ENCODE measurements at places on chromosomes 2 and 18.

GRCh38 chr2:190634381-190634780, 14.5 kb upstream of the NAB1 start:
- DNase-seq: no peak

- DNase-seq: no peak
Observed at GRCh38 chr18:61580046-61580445, 246.8 kb downstream of the CDH20 start.

DNA sequence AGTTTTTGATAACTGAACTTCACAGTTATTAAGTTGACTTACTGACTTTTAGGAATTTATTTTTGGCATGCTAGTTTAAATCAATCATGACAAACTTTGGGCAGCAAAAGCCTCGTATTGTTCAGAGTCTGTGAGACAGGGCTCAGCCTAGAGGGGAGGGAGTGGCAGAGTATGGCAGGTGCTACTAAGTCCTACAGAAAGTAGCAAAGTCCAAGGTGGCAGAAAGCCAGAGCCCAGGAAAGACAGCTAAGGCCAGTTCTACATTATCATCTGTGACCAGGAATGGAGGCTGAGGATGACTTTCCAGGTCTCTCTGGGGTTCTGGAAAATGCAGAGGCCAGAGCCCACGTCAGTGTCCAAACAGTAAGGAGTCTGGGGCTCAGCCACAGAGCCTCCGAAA, 34.2 kb downstream of the CHST10 start:
- DNase-seq: no peak

DNA sequence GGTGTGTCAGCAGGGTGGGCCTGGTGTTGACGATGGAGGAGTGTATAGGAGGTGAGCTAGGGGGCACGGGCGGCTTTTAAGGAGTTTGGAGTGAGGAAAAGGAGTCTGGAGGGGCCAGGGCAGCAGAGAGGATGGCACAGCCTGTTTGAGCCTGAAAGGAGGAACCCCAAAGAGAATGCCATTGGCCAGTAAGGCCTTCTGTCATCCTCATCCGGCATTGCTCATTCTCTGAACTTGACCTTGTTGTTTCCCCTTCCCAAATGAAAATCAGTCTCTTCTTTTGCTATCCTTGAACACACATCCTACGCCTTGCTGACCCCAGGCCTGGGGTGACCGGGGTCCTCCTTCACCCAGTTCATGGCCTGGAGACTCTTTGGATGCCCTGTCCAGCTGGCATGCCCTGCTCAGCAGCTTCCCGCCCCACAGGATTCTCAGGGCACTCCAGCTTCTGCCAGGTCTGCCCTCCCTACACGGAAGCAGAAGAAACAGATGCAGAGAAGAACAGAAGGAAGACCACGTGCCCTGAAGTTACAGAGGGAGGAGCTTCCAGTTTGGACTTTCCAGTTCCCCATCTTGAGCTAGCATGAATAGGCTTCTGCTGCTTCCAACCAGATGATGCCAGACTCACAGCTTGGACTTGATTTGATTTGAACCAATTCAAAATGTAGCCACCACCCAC, 20.5 kb upstream of the KIF3C start:
- no peak for DNase-seq

- DNase-seq: no peak
Observed at GRCh38 chr2:17805166-17805565, 11.1 kb upstream of the MSGN1 start.

DNA sequence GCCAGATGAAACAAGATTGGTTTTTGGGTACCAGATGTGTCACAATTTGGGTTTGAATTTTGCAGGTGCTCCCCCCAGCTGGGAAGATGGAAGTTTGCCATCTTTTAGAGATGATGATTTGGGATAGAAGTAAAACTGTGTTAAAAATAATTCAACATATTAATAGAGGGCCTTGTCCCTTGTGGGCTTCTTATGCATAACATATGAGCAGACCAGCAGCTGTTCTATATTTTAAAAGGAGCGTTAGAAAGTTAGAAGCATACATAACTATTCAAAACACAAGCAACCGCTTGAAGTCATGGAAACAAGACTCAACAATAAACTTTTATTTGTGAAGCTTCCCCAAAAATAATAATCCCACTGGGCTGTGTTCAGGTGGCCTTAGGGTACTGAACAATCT, 62.8 kb downstream of the EFEMP1 start:
- no peak for DNase-seq

DNA sequence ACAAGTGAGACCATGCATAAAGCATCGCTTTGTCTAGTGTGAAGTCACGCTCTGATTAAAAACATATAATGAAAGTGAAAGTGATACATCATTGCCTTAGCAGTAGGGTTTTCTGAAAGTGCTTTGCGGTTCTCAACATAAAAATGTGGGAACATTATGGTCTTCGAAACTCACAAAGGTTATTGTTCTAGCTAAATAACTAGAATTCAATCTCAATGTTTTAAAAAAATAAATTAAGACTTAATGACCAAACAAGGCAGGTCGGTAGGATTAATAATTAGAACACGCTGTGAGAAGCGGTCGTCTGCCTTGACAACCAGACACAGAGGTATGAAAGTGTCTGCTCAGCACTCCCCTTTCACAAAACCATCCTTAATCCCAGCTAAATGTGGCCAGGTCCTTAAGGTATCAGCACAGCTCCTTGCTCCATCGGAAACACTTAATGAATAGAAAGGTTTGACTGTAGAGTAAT, 42.2 kb downstream of the KLHL14 start:
- no peak for DNase-seq

DNA sequence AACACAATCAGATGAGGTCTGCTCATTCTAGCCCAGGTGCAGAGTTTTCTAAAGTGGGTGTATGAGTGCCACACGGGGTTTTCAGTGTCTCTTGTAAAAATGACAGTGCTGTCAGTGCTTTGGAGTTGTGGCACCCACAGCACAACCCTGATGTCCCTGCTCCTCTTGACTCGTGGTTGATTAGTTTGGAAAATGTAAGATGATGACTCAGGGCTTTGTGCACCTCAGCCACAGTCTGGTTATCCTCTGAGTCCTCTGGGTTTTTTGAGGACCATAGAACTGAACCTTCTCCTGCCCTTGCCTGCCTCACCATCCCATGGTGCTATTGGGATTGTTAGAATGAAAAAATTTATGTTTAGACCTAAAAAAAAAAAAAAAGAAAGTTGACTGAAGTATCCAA, 105.6 kb downstream of the MYO1B start:
- DNase-seq: no peak

DNA sequence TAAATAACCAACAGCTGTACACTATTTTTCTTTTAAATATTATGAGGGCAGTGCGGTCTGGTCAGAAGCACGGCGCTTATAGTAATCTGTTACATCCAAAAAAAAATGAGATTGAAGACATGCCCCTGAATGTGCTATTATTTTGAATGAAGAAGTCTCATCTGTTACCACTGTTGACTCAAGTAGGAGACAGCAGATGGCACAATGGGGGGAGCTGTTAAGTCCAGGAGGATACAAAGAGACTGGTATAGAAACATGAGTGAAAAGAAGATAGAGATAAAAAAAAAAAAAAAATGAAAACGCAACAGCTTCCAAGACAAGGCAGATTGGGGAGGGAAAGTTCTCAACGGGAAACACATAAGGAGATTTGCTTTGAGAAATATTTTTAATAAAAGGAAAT, 425.5 kb upstream of the PKDCC start:
- no peak for DNase-seq

DNA sequence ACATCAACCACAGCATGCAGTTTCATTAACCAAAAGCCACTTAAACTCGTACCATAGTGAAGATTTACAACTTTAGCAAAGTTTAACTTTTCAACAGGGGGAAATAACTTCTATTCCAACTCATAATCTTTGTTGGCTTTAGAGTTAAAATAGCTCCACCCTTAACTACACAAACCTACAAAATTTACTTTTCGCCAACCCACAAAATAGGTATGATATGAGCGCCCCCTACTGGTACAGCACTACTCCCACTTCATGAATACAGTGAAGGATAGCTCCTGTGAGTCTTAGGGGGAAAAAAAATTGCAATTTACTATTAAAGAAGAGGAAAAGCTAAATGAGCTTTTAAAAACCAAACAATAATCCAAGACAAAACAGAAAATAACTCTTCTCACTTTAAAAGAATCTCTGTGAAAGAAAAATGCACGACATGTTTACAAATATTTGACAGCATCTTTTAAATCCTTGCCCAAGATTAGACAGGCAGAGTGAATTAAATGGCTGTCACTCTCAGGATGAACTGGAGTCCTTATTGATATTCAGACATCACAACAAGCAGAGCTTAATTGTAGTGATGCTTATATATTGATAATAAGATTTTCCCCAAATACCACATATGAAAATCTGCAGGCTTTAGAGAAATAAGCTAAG, 32.2 kb downstream of the TMEFF2 start:
- DNase-seq: peak; percentile 47

GRCh38 chr2:10375570-10376281, 72.4 kb downstream of the ODC1 start:
- DNase-seq: no peak

DNA sequence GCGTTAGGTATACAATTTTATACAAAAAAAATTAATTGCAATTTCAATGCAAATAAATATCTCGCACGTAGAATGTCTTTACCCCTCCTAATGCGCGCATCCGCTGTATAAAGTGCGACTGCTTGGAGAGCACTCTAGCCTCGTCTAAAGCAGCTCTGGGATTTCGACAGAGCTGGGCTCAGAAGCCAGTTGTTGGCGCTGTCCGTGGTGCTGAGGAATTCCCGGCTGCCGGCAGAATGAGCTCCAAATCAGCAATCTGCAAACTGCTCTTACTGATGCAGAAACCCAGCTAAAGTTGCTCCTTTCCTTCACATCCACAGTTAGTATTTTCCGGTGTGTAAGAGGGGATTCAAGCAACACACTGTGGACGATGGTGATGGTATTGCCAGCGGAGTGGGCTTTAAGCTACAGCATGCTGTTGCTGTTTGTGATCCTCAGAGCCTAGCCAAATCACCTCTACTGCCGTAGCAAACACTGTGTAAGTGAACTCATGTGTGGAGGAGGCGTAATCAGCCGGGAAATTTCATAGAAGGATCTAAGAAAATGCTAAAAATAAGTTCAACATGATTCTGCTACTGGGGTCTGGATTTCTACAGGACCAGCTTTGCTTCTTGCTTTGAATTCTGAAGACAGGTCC, at the start of gene VWC2L:
Gene VWC2L, plus strand, starts transcription at position 137 of the 637 bp plus-strand sequence. CDS start 3,140 bp downstream, outside the sequence.
- no peak for DNase-seq

GRCh38 chr2:200373231-200373630, 66.7 kb downstream of the SPATS2L start:
- no peak for DNase-seq

DNA sequence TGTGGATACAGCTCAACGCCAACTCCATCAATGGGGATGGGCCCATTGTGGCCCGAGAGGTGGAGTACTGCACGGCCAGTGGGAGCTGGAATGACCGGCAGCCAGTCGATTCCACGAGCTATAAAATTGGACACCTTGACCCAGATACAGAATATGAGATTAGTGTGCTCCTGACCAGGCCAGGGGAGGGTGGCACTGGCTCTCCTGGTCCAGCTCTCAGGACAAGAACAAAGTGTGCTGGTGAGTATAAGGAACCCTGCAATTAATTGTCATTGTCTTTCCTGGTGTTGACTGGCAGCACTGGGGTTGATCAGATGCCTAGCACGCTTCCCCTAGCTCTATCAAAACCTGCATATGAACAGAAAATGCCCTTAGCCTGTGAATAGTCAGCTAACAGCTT, 388.1 kb downstream of the PTPRM start:
- DNase-seq: no peak

GRCh38 chr2:100957996-100958653, 44.0 kb upstream of the RPL31 start:
- no peak for DNase-seq

GRCh38 chr18:59374128-59374527, 15.1 kb upstream of the LMAN1 start:
- DNase-seq: no peak

GRCh38 chr2:106139238-106139935, 54.7 kb downstream of the UXS1 start:
- DNase-seq: no peak

DNA sequence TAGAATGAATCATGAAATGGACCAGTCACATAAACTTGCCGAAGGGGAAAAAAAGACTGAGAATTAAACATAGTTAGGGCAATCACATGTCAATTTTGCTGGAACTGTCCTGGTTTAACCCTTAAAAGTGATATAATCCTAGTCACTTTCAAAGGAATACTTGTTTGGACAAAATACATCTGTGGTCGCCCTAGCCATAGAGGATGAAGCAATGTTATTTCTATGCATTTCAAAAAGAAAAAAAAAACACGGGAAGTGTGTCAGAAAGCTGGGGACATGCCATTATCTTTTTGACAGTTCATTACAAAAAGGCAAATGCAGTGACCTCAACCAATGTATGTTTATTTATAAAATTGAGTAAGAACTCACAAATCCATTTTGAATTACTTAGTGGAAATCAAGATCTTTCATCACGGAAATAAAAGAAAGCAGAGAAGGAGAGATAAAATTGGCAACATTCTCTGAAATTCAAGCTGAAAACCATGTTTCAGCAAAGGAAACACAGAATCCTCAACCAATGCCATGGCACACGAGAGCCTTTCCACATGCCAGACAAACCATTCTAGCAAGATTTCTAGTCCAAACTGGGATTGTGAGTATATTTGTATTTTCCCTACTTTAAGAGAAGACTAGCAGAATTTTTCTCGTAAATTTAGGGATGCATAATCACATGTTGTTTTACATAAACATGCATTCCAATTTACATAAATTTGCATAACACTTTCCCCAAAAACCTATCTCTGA, 854.3 kb upstream of the ACVR2A start:
- DNase-seq: no peak

DNA sequence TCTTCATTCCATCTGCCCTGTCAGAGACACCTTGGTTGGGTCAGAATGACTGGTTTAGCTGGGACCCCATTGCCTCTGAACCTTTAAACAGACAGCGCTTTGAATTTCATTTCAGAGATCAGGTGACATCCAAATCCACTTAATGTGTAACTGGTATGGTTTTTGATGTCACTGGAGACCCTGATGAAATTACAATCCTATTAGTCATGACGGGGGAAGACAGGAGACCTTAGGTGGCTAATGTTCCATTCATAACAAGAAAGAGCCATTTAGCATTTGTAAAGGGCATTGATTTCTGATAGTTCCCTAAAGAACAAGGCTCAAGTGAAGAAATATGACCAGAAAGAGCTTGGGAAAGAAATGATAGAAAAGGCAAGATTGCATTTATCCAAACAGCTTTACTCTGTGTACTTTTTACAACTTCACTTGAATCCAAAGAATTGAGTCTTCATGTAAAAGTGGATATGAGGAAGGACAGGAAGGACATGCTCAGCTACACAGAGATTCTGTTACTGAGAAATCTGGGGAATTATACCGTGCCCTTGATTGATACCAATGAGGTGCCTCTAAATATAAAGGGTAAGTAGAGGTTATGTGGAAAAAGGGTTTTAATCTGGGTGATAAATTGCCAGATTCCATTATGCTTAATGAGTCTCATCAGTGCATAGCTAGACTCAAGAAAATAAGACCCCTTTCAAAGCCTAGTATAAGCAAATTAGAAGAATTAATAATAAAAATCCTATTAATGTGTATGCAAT, 198.2 kb downstream of the NCKAP5 start:
- no peak for DNase-seq

DNA sequence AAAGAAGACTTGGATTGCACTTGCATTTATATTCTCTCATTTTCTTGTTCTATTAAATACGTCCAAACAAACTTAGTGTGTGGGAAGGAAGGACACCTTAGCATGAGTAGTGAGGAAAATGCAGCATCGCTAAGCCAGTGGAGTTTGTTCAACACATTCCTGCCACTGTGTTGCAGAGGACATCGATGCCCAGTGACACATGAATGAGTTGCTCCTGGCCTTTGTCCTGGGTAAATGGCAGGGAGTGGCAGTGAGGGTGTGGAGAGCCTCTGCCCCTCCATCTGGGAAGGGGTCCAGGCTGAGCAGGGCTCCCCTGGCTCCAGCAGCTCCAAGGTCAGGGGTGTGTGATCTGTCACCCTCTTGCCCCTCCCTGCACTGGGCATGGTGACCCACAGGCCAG, 75.9 kb downstream of the CABLES1 start:
- DNase-seq: no peak
